ENCODE measurements at places on chromosomes 12 and 14.

- no peak for DNase-seq
Measured at GRCh38 chr12:5520831-5521230, 88.9 kb downstream of the NTF3 start.

DNA sequence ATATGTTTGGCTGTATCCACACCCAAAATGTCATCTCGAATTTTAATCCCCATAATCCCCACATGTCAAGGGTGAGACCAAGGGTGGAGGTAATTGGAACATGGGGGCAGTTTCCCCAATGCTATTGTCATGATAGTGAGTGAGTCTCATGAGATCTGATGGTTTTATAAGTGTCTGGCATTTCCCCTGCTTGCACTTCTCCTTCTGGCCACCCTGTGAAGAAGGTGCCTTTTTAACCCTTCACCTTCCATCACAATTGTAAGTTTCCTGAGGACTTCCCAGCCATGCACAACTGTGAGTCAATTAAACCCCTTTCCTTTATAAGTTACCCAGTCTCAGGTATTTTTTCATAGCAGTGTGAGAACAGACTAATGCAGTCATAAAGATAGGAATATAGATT is 216.7 kb upstream of the SSTR1 start:
- DNase-seq, result no peak

DNA sequence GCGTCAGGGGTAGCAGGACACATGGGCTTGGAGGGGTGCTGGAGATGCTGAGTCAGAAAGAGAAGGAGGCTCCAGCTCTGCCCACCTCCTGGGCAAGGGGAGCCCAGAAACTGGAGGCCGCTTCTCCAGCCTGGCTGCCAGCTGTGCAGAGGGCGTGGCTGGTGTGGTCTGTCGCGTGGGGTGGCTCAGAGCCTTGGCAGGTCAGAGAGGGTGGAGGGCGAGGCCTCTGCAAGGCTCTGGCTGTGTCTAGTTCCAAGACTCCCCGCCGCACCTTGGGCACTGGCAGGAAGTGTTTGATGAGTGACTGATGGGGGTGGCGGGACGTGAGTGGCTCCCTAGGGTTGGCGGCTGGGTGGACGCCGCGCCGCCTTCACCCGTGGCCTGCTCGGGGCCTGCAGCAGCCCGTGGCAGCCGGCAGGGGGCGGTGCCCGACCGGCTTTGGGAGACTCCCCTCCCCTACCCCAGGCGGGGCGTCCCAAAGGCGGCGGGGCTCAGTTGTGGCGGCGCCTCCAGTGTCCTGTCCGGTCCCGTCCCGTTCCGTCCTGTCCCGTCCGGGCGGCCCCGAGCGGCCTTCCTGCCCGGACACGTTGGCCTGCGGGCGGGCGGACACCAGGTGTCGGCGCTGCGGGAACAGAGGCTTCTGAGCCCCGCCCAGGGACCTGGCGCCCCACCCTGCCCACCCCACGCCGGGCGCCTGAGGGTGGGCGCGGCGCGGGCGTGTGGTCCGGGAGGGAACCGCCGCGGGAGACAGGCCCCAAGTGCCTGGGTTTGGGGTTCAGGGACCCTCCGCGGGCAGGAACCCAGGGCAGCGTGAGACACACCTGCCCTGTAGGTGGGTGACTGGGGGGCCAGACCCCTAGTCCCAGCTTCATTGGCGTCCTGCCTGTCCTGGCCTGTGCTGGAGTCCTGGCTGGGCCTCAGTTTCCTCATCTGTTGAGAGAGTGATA is 39.7 kb downstream of the KRT80 start:
- peak; percentile 24 for DNase-seq

- DNase-seq, result no peak
Measured at GRCh38 chr14:31360919-31361662, 59.3 kb downstream of the HEATR5A start.

DNA sequence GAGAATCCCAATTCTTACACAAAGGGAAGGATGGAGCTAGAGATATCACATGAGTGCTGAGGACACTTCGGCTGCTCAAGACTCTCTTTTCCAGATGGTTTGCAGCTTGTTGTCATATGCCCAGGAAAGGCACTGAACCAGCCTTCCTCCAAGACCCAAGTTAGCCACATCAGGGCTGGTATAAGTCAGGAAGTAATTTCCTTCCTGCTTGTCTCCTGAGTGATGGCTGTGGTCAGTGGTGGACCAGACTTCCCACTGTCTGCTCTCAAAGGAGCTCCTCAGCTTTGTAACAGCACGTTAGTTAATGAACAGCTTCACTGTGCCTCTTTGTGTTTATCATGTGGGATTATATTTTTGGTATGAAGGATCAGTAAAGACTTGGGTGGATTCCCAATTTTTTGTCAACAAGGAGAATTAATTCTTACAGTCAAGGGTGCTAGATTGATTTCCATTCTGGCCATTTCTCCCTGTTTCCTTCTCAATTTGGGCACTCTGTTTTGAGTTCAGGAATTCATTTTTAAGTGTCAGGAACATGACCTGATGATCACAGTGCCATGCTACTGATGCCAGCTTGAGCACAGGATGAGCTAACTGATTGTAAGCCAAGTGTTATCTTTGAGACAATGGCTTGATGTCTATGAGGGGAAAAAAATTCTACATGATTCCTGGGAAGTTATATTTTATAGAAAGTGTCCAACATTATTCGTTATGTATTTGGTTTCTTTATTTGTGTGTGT is 145.8 kb downstream of the GCH1 start:
- DNase-seq, result no peak
